ENCODE measurements at places on chromosomes 1 and 21.

- no peak for DNase-seq
These were observed 27.3 kb upstream of the BCAR3 start for GRCh38 chr1:93708734-93709481.

GRCh38 chr21:31888936-31889371 is 16.1 kb downstream of the HUNK start:
- no peak for DNase-seq

DNA sequence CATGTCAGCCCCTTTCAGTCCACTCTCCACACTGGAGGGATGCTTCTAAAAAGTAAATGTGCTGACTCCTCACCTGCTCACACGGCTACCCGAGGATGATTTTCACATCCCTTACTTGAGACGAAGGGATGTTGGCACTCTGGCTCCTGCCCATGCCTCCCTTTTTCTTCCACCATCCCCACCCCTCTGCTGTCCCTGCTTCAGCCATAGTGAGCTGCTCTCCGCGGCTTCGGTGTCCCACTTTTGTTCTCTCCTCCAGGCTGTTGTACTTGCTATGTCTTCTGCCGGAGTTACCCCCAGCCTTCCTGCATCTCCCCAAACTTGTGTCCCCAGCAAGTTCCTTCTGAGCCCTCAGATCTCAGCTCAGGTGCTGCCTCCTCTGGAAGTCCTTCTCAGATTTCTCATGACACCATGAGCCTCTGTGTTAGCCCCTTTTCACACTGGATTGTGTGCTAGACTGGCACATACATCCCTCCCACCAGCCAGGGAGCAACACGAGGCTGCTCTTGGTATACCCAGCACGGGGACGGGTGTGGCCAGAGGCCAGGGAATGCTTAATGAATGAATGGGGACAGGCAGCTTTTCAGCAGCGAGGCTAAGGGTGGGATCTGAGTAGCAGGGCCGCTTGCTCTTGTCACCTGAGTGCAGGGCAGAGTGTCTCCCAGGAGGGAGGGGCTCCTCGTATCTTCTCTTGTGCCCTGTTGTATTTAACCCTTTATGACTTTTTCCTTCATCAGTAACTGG is 1.3 kb downstream of the ACOT11 start:
- no peak for DNase-seq

- no peak for DNase-seq
These were observed 17.8 kb upstream of the OVAAL start for GRCh38 chr1:180540697-180541594.

GRCh38 chr1:16927711-16928485 is 6.2 kb downstream of the CROCC start:
- no peak for DNase-seq

DNA sequence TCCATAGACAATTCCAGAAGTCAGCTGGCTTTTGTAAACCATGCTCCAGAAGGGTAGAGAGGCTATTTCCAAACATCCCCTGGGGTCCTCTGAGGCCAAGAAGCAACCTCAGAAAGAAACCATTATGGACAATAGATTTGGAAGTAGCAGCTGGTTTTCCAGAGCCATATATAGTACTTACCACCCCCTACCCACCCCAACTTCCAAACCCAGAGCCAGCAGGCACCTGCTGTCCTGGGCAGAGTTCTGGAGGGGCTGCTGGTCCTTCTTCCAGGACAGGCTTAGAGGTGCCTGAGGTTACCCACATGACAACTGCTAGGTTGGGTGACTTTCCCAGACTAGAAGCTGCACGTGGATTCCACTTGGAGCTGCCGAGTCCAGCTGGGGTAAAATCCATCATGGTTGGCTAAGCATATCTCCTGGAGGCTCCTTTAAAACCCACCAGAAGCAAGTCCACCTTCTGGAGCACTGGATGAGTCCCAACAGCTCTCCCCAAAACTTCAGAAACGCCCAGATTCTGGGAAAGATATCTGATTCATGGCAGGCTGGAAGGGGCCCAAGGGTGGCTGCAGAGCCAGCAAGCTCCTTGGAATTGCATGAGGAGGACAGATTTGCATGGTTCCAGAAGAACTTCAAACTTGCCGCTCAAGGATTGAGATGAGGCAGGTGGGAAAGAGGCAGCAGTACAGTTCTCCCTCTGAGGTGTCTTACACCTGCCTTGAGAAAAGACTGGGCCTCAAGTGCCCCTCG is 5.8 kb downstream of the MYCL start:
- DNase-seq, result no peak

GRCh38 chr1:920521-920920 is 3.2 kb upstream of the SAMD11 start:
- no peak for DNase-seq

DNA sequence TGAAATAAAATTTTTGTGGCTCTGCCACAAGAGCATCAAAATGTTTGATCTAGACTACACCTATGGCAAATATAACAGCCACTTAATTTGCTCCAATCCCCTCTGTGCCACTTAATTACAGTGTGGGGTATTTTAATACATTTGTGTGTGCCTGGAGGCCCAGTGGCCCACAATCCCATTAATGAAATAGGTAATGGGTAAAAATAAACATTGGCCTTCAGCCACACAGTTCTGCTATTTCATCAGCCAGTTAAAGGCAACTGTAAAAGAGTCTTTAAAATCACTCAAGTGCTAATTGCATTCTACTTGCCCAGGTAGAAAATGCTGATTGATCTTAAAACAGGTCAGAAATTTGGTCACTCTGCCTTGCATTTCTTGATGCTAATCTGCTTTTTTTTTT is 151.6 kb upstream of the UBE2U start:
- DNase-seq, result no peak

GRCh38 chr1:56483104-56483503 is 96.3 kb downstream of the PLPP3 start:
- no peak for DNase-seq

GRCh38 chr1:56968878-56969495 is 3.2 kb upstream of the C8B start:
- DNase-seq, result no peak

DNA sequence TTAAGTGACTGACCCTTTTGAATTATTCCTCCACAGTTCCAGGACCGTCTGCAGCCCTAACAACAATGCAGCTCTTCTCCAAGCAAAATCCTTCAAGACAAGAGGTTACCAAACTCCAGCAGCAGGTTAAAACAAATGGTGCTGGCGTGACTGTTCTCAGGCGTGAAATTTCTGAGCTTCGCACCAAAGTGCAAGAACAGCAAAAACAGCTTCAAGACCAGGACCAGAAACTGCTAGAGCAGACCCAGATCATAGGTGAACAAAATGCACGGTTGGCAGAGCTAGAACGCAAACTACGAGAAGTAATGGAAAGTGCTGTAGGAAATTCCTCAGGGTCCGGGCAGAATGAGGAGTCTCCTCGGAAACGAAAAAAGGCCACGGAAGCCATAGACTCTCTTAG is 25.7 kb upstream of the DEGS1 start:
- DNase-seq, result no peak

DNA sequence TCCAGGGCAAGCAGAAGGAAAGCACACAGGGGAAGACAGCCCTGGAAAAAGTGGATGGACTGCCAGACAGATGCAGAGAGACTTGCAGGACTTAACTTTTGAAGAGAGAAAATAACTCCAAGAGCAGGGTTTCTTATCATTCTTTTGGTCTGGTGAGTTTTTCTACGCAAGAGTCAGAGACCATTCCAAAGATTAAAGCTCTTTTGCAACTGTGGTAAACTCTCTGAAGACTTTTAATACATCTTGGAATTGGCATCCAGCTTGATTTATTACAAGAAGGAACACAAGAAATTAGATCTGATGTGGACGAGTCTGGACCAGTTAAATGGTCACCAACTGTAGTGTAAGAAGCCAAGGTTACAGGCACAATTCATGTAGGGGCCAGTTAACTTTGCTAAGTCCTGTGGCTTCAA is 153.4 kb downstream of the SIPA1L2 start:
- no peak for DNase-seq

DNA sequence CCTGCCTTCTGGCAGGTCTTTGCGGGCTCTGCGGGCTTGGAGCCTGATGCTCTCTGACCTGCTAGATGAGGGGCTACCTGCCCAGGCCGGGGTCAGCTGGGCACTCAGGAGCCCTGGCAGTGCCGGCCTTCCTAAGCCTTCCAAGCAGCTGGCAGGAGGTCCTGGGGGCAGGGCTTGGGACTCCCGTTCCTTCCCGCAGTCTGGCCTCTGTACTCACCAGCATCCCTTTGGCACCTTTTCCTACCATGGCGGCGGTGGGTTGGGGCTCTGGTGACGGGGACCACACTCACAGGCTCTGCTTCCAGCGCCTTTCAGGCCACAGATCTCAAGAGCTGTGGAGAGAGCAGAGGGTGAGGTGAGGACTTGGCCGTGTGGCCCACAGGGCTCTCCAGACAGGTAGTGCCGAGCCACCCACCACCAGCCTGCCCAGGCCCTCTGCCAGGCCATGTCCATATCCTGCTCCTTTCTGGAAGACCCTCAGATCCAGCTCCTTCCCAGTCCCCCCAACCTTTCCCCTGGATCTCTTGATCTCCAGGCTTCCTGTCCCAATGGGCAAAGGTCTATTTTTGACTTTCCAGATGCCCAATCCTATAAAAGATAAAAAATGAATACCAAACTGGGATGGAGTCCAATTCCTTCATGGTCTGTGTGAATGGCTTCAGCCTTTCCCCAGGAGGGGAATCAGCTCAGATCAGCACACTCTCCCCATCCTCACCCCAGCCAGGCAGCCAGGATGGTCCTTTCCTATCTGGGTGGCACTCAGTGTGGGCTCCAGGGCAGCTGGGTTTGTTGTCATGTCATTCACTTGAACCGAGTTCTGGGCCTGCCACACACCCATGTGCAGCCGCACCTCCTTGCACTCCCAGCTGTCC is 7.0 kb downstream of the SLC6A9 start:
- DNase-seq, result no peak

- DNase-seq, result no peak
These were observed at the start of gene TMEM54 for GRCh38 chr1:32900956-32901822. TMEM54 (minus strand) TSS chr1:32901389; CDS start chr1:32901238, 151 bp downstream.

DNA sequence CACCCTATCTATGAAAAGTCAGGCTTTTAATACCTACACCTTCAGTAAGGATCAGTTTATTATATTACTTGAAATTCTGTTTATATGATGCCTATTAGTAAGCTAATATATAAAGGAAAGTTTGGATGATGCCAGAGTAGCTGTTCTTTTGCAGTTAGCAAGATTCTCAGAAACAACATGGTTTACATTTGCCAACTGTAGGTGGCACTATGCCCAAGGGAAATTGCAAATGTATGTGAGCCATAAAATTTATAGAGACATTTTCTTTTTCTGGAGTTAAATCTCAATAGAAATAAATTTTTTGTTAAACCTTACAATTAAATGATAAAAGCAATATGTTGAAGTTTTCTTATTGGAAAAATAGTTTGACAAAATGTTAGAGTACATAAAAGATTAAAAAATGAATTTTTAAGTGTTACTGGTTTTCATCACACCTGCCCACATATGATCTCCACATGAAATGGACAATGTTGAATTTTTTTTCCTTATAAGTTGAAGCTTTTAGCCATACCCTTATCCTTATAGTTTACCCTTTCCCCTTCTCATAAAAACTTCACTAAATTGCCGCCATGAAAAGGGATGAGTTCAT is 32.1 kb upstream of the EPHX4 start:
- peak; percentile 33 for DNase-seq

GRCh38 chr21:42216726-42217572 is 2.0 kb upstream of the ABCG1 start:
- no peak for DNase-seq

- DNase-seq, result no peak
These were observed 174.2 kb downstream of the BRINP3 start for GRCh38 chr1:190303501-190303900.

DNA sequence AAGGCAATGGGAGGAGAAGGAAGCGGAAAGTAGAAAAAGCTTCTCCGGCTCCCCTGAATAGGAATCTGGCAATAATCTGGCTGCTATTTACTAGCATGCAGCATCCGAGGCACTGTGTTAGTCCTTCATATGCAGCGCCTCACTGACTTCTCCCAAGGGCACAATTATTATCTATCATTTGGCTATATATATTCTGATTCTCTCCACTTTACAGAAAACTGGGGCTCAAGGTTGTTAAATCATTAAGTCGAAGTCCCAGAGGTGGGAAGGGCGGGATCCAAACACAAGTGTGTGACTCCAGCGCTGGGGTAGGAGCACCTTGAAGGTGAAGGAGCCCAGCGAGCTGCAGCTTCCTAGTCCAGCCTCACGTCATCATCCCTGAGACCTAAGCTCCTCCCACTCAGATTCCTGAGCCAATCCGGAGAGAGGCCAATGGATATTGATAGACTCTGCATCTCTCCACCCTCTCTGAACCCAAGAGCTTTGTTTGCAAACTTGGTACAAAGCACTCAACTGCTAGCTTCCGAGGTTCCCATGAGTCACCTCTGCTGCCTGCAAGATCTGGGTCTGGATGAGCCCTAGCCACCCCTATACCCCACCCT is 16.6 kb upstream of the EYA3 start:
- no peak for DNase-seq

GRCh38 chr1:42529724-42530181 is 66.7 kb downstream of the CCDC30 start:
- DNase-seq, result no peak

DNA sequence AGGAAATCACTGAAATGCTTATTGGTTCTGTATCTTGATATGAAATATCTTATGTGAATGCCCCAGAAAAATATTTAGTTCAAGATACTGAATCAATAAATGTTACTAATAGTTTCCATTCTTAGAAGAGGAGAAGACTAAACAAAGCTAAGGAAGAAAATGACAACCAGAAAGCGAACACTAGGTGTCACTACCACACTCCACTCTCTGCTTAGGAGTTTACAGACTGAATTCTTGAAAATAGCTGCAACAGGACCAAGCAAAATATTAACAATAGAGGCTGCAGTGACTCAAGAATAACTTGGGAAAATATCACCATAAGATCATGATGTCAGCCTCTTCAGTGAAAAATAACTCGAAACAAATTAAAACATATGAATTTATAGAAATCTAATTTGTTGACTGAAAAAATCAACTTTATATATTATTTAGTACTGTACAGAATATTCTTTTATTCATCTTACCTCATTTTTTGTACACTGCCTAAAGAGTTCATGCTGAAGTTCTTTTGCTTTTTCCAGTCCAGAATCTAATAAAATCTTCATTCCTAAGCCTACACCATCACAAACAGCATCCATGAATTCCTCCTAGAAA is 61.6 kb downstream of the KIF14 start:
- no peak for DNase-seq

DNA sequence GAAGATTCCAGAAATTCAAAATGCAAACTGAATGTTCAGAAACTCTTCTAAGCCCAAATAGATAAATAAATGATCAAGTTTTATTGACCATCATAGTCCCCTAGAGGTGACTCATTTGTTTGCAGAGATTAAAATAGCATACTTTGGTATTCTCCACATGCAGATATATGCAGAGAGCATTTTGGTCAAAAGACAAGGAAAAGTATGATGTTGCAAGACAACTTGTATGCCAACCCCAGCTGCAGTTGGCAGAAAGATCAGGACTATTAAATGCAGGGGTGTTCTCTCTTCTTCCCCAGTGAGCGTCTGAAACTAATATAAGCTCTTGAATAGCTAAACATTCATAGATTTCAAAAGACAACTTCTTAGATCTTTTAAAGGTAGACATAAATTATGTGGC is 404.9 kb downstream of the LTN1 start:
- no peak for DNase-seq

- DNase-seq, result no peak
These were observed 347.4 kb upstream of the ADGRL2 start for GRCh38 chr1:81453367-81453703.

GRCh38 chr1:171899838-171900237 is 58.5 kb downstream of the DNM3 start:
- DNase-seq, result no peak

All from activated T-cell treated with anti-CD3 and anti-CD28 coated beads, Interleukin-2, amount 50 U/mL, for 4 hours (primary cell).